ENCODE measurements at places on chromosomes 6 and 20.

DNA sequence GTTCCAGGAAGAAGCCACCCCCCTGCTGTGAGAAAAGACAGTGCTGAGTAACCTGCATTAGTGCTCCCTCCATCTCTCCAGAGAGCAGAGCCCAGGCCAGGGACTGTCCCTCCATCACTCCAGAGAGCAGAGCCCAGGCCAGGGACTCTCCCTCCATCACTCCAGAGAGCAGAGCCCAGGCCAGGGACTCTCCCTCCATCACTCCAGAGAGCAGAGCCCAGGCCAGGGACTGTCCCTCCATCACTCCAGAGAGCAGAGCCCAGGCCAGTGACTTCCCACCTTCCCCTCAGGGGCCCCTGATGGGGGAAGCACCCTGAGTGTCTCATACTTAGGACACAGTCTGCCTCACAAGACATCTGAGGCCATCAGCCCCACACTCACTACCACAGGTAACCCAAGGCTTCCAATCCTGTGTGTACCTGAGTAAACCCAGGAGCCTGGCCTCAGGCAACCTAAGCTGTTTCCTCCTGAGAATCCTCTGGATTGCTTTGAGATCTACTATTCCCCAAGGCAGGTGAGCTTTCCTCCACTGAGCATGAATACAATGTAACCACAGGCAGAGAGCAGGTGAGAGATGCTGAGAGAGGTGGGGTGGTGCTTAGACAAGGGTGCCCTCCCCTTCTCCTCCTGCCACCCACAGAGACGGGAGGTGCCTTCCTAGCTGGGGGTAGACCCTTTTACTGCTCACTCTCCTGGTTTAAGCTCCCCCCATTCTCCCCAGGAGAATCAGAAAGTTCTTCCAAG is 4.9 kb downstream of the TBXT start:
- DNase-seq, result no peak

DNA sequence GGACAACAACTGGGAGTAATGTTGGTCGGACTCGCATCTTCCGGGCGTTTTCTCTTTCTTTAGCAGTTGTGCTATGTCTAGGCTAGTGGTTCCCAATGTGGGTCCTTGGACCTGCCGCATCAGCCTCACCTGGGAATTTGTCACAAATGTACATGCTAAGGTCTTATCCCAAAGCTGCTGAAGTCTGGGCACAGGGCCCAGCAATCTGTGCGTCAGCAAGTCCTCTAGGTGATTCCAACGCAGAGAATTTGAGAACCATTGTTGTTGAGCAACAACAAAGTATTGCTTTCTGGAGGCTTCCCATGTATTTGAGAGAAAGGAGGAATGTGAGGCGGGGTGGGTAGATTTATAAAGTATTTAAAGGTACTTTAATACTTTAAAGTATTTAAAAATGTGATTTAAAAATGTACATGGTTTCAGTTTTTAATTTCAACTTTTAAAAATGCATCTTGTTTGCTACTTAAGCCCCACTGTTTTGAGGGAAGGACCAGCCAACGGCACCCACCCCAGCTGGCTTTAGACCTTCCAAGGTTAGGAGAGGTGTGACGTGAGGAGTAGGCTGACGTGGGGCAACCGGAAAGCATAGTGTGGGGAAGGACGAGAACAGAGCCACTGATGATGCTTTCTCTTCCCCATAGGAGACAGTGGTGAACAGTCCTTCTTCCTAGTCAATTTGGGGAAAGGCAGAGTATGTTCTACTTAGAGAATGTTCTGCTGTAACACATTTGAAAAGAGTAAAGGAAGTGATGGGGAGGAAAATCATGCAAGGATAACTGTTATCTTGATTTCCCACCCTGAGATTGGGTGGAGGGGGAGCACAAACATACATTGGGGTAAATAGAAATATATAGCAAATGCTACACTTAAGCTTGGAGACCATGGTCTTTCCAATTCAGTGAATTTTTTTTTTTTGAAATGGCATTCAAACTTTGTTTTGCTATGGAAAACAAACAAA is 4.3 kb downstream of the UST start:
- DNase-seq, result no peak

- no peak for DNase-seq
Observed at GRCh38 chr20:57617079-57617795, 3.0 kb downstream of the ZBP1 start.

DNA sequence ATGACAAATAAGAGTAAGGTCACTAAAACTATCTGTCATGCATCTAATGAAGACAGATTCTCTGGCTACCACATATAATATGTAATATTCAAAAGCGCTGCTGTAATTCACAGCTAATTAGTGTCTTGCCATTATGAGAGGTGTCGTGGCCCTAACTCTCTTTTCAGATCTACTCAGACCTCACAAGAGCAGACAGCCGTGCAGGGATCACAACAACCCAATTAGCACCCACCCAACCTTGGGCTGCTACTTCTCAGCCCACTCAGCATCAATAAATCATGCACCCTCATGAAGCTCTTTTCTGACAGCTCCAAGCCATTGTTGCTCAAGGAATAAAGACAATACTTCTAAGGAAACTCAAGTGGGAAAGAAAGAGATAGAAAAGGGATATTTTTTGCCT is 61.5 kb downstream of the FRK start:
- DNase-seq, result no peak

GRCh38 chr6:137743493-137743892 is 123.6 kb upstream of the TNFAIP3 start:
- no peak for DNase-seq

DNA sequence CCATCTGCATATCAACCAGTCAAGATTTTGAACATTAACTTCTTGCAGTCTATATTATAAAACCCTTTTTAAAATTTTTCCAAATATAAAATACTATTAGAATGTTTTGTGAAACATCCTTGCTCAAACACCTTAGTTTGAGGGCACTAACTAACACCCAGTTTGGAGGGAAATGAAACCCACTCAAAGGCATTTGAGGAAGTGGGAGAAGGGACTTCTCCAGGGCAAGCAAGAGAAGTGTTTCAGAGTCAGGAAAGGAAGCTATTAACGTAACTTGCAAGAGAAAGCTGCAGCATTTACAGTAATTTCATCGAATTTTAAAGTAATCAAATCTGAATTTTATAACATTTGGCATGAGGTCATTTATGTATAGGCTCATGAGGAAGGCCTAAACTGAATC is 21.3 kb downstream of the MTFR2 start:
- DNase-seq, result no peak

GRCh38 chr20:64119681-64120341 is 12.4 kb upstream of the NPBWR2 start:
- DNase-seq, result no peak
